ENCODE measurements at places on chromosomes 6 and 20.

DNA sequence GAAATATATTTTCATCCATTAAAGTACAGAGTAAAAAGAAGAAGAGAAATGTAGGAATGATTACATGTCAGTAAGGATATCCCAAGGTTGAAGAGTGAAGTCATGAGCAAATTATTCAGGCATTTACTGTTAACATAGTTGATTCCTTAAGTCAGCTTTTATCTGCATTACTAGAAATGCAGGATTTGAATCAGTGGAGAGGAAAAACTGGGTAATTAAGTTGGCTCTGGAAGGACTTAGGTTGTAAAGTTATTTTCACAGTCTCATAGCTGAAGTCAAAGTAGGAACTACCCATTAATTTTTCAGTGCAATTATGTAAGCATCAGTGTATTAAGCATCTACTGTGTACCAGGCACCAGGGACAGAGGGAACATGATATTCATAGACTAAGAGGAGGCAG lies 7.8 kb downstream of the NAA20 start:
- no peak for DNase-seq

- no peak for DNase-seq
These were observed 267.5 kb downstream of the SMOC2 start for GRCh38 chr6:168708526-168708925.

GRCh38 chr6:114862819-114863218 lies 520.0 kb upstream of the HS3ST5 start:
- no peak for DNase-seq

- no peak for DNase-seq
These were observed 70.8 kb upstream of the AGPAT4 start for GRCh38 chr6:161344626-161345025.

GRCh38 chr20:45469336-45470261 lies at the start of gene WFDC2:
Gene WFDC2, plus strand, starts transcription at chr20:45469753. Its CDS starts 29 bp downstream, at chr20:45469782.
- DNase-seq, result no peak

- DNase-seq, result no peak
These were observed 187.8 kb downstream of the TAF4 start for GRCh38 chr20:61877776-61878477.

GRCh38 chr20:22836211-22836610 lies 198.9 kb upstream of the SSTR4 start:
- DNase-seq, result no peak

DNA sequence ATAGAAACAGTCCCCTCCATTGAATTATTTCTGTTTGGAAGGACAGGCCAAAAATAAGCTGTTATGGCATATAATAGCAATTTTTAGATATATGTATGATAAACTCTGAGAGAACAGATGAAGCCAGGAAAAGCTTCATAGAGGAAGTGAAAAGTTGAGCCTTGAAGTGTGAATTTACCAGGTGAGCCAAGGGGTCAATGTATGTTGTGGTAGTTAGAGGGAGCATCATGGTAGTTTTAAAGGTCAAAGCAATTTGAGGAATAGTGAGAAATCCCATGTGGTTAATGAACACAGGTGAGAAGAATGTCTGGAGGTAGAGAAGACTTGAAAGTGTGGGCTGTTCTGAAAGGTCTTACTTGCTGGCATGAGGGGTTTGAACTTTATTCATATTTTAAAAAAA lies 47.0 kb downstream of the COL19A1 start:
- no peak for DNase-seq

DNA sequence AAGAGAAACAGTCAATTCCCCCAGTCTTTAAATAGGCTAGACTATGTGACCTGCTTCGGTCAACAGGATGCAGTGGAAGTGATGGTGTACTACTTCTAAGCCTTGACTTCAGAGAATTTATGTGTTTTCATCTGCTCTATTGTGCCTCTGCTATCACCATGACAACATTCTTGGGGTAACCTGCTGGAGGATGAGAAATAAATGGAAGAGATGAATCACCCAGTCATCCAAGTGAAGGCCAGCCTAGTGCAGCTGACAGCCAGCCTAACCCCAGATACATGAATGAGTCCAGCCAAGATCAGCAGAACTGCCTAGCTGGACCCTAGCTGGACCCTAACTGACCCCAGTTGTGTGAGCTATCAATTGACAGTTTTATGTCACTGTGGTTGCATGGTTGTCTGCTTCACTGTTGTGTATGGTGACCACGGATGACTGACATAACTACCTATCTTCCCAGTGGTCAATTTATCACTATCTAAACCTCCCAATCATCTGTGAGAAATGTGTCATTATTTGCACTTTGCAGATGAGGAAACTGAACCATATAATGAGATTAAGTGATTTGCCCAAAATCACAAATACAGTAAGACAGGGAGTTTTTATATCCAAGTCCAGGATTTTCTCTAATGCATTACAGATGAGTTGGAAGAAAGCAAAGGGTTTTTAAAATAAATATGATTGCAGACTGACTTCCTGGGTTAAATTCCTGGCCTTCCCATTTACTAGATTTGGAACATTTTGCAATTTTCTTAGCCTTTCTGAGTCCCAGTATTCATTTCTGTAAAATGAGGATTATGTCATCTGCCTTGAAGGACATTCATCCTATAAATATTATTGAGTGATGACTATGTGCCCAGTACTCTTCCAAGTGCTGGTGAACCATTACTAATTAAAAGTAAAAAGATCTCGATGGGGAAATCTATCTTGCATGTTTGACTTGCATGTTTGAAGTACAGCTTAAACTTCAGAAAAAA lies 136.4 kb upstream of the PLCB4 start:
- DNase-seq, result no peak

GRCh38 chr6:11445146-11445545 lies 92.4 kb upstream of the TMEM170B start:
- DNase-seq, result no peak

- no peak for DNase-seq
These were observed 465.3 kb upstream of the SYNCRIP start for GRCh38 chr6:86107985-86108384.

GRCh38 chr6:12208673-12209072 lies 81.5 kb upstream of the EDN1 start:
- DNase-seq, result no peak

DNA sequence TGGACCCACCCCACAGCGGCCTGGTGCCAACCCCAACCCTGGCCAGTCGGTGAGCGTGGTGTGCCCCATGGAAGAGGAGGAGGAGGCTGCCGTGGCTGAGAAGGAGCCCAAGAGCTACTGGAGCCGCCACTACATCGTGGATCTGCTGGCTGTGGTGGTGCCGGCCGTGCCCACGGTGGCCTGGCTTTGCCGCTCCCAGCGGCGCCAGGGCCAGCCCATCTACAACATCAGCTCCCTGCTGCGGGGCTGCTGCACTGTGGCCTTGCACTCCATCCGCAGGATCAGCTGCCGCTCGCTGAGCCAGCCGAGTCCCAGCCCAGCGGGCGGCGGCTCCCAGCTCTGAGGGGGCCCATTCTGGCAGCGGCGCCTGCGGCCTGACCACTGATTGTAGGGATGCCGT lies 23.2 kb downstream of the SDCBP2 start:
- no peak for DNase-seq

DNA sequence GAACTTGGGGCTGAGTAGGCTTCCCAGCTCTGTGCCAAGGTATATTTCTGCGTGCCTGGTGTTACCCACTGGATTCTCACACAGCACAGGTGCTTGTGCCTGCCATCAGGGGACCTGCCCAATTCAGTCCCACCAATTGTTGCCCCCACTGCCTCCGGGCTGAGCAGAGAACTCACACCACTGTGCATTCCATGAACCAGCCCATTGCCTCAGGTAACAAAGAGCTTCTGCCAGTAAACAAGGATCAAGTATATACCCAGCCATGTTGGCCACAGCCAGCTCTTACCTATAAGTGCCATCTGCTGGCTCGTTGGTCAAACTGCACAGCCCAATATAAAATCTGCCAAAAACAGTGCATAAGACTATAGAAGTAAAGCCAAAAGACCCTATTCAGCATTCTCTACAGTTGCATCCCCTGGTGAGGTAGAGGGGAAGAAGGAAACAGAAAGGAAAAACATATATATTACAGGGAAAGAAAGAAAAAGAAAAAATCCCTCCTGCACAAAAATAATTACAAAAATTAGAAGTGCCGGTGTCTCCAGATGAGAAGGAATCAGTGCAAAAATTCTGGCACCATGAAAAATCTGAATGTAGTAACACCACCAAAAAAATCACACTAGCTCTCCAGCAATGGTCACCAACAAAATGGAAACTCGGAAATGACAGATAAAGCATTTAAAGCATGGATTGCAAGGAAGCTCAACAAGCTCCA lies 241.4 kb downstream of the IBTK start:
- no peak for DNase-seq

DNA sequence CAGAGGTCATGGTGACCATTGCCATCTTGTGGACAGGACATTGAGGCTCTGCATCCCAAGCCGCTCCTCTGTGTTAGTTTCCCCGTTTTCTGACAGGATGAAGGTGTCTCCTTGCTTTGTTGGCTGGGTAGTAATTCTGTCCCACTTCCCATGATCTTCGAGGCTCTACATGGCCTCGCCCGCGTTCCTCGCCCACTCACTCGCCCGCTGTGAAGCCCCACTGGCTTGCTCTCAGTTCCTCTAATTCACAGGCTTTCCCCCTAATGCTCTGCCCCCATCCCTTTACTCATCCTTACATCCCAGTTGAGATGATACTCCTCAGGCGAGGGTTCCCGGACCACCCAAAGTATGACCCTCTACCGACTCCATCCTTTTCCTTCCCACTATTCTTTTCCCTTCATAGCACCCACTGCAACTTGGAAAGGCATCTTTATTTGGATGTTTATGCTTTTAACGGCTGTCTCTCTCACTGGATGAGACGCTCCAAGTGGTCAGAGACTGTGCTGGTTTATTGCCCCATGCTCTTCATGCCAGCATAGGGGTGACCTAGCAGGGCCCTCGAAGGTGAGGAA lies 511 bp upstream of the SLC35B2 start:
- no peak for DNase-seq

- DNase-seq, result no peak
These were observed 45.5 kb upstream of the SLC23A2 start for GRCh38 chr20:5046656-5047339.

DNA sequence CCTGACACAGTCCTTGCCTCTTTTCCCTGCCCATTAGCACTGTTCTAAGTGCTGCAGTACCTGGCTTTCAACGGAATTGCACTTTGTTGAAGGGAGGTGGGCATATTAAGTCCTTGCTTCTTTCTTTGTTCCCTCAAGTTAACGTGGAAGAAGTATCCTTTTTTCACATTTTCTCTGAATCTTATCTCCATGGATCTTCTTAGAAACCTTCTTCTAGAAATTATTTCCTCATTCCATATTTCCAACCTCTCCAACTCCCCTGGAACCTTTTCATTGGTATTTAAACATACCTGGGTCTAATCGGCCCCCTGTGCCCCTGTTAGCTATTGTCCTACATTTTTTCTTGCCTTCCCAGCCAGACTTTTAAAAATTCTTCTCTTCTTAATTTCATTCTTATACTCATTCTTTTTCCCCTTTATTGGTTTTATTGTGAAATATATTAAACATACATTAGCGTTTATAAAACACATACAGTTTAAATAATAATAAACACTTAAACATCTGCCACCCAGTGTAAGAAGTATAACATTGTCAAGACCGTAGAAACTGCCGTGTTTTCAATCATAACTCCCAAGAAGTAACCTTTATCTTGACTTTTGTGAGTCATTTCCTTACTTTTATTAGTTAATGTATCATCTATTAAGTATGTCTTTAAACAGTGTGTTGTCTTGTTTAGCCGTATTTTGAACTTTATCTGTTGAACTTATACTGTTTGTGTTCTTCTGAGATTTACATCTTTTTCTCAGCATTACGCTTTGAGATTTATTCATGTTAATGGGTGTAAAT lies 118.2 kb downstream of the CDKAL1 start:
- no peak for DNase-seq

GRCh38 chr6:50843842-50844241 lies 25.2 kb downstream of the TFAP2B start:
- DNase-seq, result no peak

- DNase-seq, result no peak
These were observed 61.1 kb upstream of the RNF144B start for GRCh38 chr6:18326001-18326400.

GRCh38 chr6:84166395-84166794 lies 61.0 kb downstream of the CEP162 start:
- no peak for DNase-seq

GRCh38 chr6:86079938-86080337 lies 437.3 kb upstream of the SYNCRIP start:
- DNase-seq, result no peak

GRCh38 chr6:127382413-127382812 lies 39.0 kb upstream of the ECHDC1 start:
- no peak for DNase-seq

- no peak for DNase-seq
These were observed 131.6 kb downstream of the KIF16B start for GRCh38 chr20:16441546-16442164.

DNA sequence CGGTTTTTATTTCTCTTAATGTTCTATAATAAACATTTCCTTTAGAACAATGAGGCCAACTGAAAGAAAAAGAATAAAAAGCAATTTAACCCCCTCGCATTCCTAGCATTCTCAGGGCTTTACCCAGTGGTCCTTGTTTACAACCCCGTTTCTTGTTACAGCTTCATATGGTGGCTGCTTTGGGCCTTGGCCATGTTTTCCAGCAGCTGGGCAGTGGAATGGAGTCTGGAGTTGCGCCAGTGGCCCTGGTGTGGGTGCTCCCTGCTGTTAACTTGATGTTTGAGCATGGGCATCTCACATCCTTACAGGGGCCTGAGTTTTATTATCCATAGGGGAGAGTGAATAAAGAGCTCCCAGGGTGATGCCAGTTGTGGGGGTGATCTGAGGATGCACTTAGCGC lies 18.8 kb downstream of the EFCAB8 start:
- no peak for DNase-seq

- DNase-seq, result no peak
These were observed 59.8 kb downstream of the SNAP25 start for GRCh38 chr20:10278412-10278811.

DNA sequence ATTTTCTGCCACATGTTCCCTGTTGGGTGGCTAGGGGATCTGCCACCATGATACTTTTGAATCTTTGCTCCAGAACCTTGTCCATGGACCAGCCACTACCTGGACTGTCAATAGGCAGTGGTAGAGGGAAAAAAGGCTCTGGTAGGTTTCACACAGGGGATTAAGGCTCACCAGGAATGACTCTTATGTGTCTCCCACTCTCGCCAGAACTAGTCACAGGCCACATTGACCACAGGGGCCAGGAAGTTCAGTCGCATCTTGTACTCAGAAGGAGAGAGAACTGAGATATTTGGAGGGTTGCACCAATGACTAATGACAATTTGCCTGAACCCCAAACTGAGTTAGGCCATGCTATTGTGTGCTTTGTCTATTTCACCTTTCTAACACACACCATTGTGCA lies 23.6 kb upstream of the APCDD1L start:
- DNase-seq, result no peak

GRCh38 chr20:22974354-22974753 lies 60.8 kb upstream of the SSTR4 start:
- no peak for DNase-seq

All from substantia nigra (tissue), 51 donors.